ENCODE measurements at places on chromosomes 16 and 17. TPM values are rescaled to one million over a fixed set of nuclear protein-coding genes. Genes with fewer than 3 reads are reported as not detected.

CCL17 gene
- total RNA-seq, result not detected

- no peak for DNase-seq
- no peak overlapping the region for H3K4me3 ChIP-seq
- no peaks in the 10 kb centered on the region for H3K36me3 ChIP-seq
- no peaks in the 10 kb centered on the region for H3K27me3 ChIP-seq
- no peak overlapping the region for H3K27ac ChIP-seq
Observed at GRCh38 chr17:67253384-67253783, 8.4 kb upstream of the HELZ start.

PIK3R5 gene
- 28.6 TPM for total RNA-seq

GRCh38 chr16:86019446-86020047, 120.6 kb downstream of the IRF8 start:
- H3K27ac ChIP-seq, result no peak overlapping the region
- no peak overlapping the region for H3K4me3 ChIP-seq
- H3K27me3 ChIP-seq, result no peaks in the 10 kb centered on the region
- no peaks in the 10 kb centered on the region for H3K4me1 ChIP-seq
- no peak for DNase-seq

PLLP gene
- 7.9 TPM for total RNA-seq

- H3K4me1 ChIP-seq, result no peaks in the 10 kb centered on the region
- peaks cover 26% of the 10 kb centered on the region for H3K27me3 ChIP-seq
Observed at GRCh38 chr17:74201250-74201649, 2.2 kb upstream of the RPL38 start.

- H3K27me3 ChIP-seq, result no peaks in the 10 kb centered on the region
- no peaks in the 10 kb centered on the region for H3K36me3 ChIP-seq
- no peak overlapping the region for H3K4me3 ChIP-seq
- no peaks in the 10 kb centered on the region for H3K4me1 ChIP-seq
- peak overlapping the region; percentile 58 for H3K27ac ChIP-seq
Observed at GRCh38 chr16:66383551-66383950, 17.1 kb downstream of the CDH5 start.

TRIM37 gene
- total RNA-seq, result 24.6 TPM

DNA sequence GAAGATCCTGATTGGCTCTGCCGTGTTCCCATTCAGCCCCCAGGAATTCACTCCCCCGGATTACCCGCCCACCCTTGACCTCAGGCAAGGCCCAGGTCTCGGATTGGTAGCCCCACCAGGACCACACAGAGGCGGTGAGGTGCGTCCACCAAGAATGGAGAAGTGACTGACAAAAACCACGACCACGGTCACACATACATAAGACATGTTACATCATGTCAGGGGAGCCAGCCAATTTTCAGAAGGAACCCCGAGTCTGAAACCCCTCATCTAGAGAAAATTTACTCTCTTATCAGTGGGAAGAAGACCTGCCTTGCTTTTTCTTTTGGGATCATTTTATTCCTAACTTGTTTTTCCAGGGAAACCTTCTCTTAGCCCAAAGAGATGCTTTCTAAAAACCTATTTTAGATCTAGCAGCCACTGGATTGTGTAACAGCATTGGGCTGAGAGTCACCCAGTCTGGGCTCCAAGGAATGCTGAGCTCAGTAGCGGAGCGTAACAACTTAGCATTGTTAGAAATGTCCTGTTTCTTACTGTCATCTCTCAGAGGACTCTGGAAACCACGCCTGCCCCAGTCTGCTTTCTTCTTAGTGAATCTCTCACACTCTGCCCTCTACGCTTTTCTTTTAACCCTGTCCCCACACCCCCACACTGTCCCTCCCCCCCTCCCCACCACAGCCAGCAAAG, 164.1 kb downstream of the CMIP start:
- H3K27ac ChIP-seq, result peak overlapping the region; percentile 45
- DNase-seq, result no peak
- peaks cover 17% of the 10 kb centered on the region for H3K4me1 ChIP-seq
- H3K4me3 ChIP-seq, result no peak overlapping the region

WFDC1 gene
- 0.16 TPM for total RNA-seq

SYNGR3 gene
- 2.0 TPM for total RNA-seq

GRCh38 chr16:10888320-10888937, 11.4 kb downstream of the CIITA start:
- H3K27ac ChIP-seq, result no peak overlapping the region
- no peaks in the 10 kb centered on the region for H3K4me1 ChIP-seq
- no peaks in the 10 kb centered on the region for H3K27me3 ChIP-seq
- H3K36me3 ChIP-seq, result no peaks in the 10 kb centered on the region
- H3K4me3 ChIP-seq, result no peak overlapping the region

- no peaks in the 10 kb centered on the region for H3K36me3 ChIP-seq
- H3K4me1 ChIP-seq, result no peaks in the 10 kb centered on the region
- DNase-seq, result no peak
- H3K27me3 ChIP-seq, result no peaks in the 10 kb centered on the region
- H3K4me3 ChIP-seq, result no peak overlapping the region
- no peak overlapping the region for H3K27ac ChIP-seq
Observed at GRCh38 chr17:66126231-66126630, 65.7 kb downstream of the CEP112 start.

Data from breast epithelium (tissue), 4 donors.